ENCODE measurements at places on chromosomes 11 and 22.
A peak's percentile ranks its signal among the peaks of the same experiment; 100 is the strongest.

- DNase-seq, result peak; percentile 51
Measured at GRCh38 chr11:102914238-102915043, 39.7 kb upstream of the MMP12 start.

GRCh38 chr11:119624102-119624615 lies 104.8 kb downstream of the NECTIN1 start:
- no peak for DNase-seq

GRCh38 chr11:73260127-73260457 lies 12.0 kb upstream of the P2RY6 start:
- no peak for DNase-seq

DNA sequence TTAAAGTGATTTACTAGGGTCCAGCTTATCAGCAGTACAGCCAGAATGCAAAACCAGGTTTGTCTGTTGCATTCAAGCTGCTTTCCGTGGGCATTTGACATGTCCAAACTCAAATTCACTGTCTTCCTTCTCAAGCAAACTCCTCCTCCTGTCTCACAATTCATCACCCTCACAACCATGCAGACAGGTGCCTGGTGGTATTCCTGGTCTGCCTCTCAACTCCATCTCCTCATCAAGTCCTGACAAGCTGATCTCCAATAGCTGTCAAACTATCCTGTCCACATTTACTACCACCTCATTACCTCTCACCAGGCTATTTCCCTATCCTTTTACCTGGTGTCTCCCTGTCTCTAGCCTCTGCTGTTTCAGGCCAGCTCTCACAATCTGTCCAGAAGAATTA lies 49.1 kb upstream of the LYVE1 start:
- no peak for DNase-seq

- no peak for DNase-seq
Measured at GRCh38 chr11:33761471-33761870, 12.8 kb downstream of the FBXO3 start.

- no peak for DNase-seq
Measured at GRCh38 chr11:78952890-78953289, 378.2 kb upstream of the NARS2 start.

DNA sequence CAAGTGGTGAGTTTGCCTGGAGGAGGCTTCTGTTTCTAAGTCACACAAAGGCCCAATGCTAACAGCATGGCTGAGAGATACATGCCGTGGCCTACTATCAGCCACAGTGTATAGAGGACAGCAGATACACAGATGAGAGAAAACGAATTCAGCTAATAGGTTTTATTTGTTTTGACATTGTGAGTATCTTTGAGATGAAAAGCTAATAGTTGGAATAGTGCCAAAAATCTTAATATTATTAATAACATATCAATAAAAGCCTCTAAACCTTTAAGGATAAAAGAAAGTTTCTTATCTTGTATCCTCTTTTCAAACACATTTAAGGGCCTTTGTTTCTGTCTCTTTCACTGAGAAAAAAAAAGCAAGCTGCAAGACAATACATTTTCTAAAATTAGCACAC lies 30.5 kb upstream of the OLFML1 start:
- DNase-seq, result no peak

- DNase-seq, result no peak
Measured at GRCh38 chr11:64987998-64988854, 8.5 kb downstream of the BATF2 start.

DNA sequence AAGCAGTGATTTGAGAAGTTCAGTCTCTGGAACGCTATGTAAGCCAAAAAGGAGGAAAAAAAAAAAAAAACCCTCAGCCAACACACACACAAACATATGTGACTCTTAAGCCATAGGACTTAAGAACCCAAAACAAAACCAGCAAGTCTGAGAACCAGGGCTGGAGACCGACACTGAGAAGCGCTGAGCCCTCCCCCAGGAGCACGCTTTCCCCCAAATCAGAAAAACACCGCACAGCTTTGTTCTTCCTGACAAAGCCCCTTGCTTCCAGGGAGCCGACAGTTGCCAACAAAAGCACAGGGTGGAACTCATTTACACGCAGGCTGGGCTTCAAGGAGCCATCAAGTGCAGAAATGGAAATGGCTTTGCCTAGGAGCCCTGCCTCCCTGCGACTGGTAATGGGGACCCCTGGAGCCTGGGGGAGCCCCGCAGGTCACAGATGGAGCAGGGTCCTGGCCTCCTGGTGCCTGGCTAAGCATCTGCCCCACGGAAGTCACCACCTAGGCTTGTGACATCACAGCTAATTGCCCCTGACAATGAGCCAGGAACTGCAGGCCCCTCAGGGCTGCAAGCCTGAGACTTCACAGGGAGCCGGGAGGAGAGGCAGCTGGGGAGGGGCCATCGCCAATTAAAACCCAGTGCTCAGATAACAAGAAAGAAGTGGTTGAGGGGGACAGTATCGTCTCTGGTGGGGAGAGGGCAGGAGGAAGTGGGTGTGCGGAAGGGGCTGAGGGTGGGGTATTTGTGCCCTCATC lies 66.9 kb downstream of the NFAM1 start:
- peak; percentile 85 for DNase-seq

DNA sequence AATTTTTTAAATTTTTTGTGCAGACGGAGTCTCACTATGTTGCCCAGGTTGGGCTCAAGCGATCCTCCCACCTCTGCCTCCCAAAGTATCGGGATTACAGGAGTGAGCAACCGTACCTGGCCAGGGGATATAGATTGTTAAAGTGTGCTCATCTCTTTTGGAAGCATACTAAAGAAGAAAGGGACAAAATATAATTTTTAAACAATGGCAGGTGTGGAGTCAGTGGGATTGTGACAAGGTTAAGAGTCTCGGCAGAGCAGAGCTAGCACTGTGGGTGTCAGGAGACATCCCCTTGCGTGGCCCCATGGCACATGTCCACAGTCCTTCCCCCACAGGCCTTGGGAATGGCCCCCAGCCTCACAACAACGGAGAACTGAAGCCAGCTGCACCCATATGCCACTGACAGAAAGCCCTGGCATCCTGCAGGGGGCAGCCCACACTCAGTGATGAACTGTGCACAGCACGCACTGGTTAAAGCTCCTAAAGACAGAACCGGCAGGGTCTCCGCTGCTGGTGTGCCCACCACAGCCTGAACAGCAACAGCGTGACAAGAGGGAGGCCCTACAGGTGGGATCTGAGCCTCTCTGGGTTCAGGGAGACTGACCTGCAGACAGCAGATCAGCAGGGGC lies 29.9 kb downstream of the SERPIND1 start:
- peak; percentile 60 for DNase-seq

DNA sequence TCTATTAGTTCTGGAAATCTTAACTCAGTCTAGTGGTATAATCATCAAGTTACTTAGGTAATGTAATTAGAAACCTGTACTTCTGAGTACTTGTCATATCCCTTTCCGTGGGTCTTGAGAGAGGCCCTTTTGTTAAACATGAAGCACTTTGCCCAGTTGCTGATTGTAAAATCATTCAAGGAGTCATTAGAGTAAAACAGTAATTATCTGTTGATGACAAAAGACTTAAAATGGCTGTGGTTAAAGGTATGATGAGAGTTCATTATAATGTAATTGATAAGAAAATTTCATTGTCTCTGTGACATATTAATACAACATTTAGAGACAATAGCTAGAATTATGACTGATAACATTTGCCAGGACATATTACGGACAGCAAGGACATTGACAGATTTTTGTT lies 34.3 kb downstream of the PRR5L start:
- no peak for DNase-seq

DNA sequence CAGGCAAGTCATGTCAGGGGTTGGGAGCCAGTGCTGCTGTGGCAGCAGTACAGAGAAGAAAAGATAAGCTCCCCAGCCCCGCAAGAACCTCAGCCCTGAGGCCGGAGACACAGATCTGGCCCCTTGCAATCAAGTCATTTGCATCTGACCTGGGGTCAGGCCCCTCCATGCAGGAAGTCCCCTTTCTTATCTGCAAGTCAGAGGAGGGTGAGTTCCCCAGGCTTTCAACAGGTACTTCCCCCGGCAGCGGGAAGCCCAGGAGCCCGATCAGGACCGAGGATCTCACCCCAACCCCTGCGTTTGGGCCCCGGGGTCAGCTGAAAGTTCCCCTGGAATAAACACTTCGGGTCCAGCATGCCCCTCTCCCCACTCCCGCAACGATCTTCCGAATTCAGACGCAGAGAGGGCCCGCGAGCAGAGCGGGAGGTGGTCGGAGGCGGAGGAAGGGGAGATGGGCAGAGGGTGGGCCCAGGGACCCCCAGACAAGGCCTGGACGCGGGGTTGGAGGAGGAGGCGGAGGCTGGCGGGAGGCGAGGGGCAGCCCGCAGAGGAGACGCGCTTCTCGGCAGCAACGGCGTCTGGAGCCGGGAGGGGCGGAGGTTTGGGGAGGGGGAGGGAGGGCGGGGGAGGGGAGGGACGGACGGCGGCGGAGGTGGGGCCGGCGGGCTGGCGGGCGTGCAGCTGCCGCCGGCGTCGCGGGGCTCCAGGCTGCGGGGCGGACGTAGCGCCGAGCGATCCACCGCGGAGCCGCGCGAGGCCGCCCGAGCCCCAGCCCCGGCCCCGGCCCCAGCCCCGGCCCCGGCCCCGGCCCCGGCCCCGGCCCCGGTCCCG lies at the start of gene TSPAN18:
Gene TSPAN18, plus strand, starts transcription at position 680 of the 831 bp plus-strand sequence. CDS start 179,455 bp downstream, outside the sequence.
- peak; percentile 35 for DNase-seq

DNA sequence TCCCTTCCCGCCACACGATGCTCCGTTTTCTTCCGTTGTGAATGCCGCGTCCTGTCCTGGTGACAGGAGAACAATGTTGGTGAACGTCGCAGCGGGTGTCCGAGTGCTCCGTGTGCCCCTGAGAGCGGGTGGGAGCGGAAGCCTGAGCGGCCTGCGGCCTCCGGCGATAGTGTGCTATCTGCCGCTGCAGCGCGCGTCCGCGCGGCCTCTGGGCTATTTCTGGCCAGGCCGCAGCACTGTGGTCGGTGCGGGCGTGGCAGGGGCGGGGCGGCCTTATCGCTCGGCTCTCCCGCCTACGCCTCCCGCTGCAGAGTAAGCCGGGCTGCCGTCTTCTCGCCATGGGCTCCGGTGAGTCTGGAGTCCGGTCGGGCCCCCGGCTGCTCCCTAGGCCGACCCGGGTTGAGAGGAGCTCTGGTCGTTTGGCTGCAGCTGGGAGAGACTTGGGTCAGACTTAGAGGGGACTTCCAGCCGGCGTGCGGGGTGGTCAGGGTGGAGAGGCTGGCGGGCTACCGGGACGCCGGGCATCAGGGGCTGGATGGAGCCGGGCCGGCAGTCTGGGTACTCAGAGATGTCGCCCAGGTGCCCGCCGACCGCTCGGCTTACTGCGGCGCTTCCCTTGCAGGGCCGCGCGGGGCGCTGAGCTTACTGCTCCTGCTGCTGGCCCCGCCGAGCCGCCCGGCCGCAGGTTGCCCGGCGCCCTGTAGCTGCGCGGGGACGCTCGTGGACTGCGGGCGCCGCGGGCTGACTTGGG lies at the start of gene GP1BB:
Gene GP1BB, plus strand, starts transcription at position 308 of the 751 bp plus-strand sequence. Its CDS starts 31 bp downstream, at position 339.
- peak; percentile 65 for DNase-seq

DNA sequence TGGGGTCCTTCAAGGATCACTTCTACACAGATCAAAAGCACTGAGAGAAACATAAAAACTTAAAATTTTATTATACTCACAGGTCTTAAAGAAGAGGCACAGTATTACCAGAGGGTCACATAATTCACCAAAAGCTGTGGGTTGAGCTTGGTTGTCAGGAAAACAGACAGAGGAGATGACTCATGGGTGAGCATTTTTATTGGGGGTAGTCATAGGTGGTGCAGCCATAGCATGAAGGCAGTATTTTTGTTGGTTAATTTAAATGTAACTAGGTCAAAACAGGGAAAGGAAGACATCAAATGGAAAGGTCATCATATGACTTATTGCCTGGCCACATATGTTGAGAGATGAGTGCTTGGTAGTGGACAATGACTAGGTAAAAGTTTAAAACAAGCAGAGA lies 24.2 kb downstream of the OR5B17 start:
- peak; percentile 72 for DNase-seq

DNA sequence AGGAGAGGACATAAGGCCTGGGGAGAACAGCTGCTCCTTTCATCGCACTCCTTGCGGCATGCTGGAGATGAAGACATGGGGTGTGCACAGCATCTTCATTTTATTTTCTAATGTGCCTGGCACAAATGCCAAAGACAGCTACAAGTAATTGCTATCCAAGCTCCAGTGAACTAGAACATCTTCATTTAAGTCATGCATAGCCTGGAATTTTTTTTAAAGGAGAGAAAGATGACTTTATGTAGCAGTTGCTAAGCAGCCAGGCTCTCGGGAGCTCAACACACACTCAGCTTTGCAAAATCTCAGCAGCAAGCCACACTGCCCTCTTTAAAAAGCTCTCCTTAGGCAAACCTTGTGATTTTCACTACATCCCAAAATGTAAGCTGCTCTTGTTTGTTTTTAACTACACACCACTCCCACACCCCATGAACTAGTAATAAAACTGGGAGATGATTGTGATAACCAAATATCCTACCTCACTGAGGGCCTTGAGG lies 164.5 kb upstream of the POU2AF2 start:
- no peak for DNase-seq

DNA sequence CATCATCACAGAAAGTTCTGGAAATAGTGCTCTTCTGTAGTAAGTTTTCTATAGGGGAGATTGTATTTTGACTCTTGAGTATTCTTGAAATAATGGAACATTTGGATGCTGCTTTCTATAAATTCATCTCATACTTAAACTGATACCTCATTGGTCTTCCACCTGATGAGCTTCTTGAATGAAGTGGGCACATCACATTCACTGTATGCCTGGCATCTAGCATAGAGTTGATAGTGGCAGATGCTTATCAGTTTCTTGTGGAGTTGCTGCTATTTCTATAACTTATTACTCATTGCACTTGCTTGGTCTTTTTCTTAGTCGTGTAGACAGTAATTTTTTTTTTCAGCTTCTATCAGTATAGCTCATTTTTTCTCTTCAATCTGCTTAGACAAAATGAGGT lies 5.4 kb downstream of the ATXN10 start:
- DNase-seq, result no peak

DNA sequence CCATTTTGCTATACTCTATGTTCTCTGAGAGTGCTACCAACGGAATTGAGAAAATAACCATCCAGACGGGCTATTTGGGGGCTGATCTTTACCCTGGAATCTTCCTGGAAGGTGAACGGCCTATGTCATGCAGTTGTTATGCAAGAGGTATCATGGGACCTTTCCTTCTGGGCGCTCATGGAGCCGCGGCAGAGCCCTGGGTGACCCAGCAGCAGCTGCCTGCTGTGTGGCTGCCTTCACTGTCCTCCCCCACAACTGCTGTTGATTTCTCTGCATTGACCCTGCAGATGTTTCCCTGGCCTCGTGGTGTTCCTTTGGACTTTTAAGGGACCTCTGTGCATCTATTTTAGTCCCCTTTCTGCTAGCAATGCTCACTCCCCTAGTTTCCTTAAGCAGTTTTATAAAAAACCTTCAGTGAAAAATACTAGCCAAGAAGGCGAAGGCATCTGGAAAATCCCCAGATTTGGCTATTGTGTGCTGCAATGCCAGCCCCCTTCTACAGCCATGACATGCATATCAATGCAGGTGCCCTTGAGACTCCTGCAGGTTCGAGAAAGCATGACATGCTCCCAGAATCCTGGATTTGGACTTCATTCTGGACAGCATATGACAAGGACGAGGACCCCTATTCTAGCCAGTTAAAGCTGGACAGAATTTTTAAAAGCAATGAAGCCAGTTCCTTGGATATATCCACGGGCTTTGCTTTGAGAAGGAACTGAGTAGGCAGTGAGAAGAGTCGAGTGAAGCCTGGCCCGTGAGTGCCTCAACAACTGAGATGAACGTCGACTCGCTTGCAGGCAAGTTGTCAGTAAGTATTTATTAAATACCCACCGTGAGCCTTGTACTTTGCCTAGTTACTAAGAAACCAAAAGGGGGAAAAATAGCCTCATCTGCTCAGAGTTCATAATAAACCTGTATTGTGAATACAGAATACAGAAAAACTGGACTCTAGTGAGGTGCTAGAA lies at the start of gene SLC25A18:
Gene SLC25A18, plus strand, starts transcription at position 593 of the 965 bp plus-strand sequence. CDS start 16,447 bp downstream, outside the sequence.
- DNase-seq, result peak; percentile 78
